ENCODE measurements at places on chromosomes 5 and 9.

DNA sequence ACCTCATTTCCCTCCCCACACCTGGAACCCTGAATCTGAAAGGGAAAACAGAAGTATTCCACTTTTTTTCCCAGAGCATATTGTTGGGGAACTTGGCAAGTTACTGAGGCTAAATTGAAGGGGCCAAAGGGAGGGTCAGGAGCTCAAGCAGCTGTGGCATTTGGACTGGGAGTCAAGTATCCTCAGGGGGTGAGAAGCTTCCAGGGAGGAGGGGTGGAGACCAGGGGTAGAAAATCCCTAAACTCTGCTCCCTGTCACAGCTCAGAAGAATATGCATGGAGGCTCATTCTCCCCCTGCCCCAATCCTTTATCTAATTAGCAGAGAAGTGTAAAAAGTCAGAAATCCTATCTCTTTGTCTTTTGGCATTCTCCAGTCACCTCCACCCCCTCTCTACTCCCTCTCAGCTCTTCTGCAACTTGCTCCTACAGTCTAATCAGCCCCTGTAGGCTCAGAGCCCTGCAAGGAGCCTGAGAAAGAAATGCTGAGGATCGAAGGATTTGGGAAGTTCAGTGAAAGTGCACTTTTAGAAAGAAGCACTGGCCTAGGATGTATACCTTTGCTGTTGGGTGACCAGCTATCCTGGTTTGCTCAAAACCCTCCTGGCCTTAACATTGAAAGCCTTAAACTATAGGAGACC, 5.7 kb upstream of the WNT8A start:
- no peak for DNase-seq

DNA sequence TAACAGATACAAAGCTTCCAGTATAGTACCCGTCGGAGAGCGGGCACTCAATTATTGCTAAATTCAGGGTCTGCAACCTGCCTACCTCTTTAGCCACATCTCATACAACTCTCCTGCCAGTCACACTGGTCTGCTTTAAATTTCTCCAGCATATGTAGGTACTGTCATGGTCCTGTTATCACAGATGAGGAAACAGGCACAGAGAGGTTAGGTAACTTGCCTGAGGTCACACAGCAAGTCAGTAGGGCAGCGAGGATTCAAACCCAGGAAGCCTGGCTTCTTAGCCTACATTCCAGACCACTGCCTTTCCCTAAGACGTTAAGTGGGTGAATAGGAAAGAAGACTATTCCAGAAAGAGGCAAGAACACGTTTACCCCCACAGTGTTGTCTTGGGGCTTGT, 186.0 kb upstream of the NFIB start:
- DNase-seq: no peak

DNA sequence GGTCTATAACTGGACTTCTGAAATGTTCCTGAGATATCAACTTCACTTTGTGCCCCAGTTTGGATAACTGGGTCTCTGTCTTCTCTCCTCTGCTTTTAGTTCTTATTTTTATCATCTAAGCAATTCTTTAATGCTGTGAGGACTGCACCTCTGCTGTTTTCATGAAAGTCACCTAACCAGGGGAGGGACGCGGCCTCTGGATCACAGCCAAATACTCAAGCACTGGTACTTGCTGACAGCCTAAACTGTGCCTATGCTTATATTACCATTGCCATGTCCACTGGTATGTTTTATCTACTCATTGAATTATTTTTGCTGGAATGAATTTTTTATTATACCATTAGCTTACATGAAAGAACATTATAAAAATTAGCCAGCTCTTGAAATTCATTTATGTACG, 674.0 kb downstream of the DMRTA1 start:
- no peak for DNase-seq

DNA sequence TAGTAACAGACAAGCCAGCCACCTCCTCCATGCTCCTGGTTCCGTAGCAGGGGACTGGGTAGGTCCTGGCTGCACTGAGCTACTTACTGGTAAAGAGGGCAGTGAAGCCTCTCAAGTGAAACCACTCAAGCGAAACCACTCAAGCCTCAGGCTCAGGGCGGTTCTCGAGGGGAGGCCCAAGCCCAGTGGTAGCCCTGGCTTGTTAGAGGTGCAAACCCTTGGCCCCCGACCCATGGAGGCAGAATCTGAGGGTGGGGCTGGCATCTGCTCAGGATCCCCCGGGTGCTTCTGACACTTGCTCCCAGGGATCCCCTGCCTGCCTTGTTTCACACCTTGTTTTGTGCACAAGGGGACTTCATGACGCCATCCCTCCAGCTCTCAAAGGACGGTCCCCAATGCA, 76.5 kb upstream of the OLFM1 start:
- no peak for DNase-seq

GRCh38 chr5:88940713-88941112, 57.7 kb upstream of the MEF2C start:
- no peak for DNase-seq

- no peak for DNase-seq
Observed at GRCh38 chr9:109475526-109475925, 22.6 kb downstream of the PTPN3 start.

DNA sequence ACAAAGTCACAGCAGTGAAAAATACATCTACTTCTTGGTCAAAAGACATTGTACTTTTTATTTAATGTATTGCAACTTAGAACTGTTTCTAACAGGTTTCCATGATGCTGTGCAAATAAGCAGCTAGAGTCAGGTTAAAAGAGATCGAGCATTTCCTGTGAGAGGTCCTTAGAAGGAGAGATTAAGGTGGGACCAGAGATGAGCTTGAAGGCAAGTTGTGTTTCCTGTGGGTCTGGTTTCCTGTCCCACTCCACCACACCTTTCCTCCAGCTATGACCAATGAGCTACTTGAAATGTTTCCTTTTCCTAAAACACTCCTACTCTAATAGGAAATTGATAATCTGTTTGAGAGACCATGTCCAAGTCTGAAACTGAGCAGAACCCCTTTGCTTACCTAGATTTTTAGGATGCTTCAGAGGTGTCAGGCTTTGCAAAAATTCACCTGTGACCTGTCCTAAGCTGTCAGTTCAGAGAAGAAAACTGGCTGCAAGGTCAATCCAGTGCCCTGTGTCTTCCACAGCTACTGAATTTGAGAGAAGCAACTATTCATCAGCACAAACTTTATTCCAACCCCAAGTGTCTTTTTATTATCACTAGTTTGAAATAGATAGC, 13.1 kb upstream of the RLN1 start:
- DNase-seq: no peak

GRCh38 chr5:179913461-179913860, 5.8 kb upstream of the TBC1D9B start:
- no peak for DNase-seq

DNA sequence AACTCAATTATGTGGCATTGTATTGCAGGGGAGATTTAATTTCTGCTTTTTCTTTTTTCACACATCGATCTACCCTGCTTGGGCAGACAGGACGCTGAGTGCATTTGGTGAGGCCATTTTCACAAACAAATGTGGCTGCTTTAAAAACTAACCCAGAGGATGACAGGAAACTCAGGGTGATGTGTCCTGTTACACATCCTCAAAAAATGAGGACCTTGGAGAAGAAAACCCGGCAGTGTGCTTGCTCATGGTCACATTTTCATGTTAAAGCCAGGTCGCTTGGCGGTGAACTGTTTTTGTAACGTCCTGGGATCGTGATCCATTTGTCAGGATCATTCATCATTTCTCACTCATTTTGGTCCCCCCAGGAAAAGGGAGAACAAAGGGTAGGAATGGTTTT, 478.3 kb upstream of the ADAMTS16 start:
- no peak for DNase-seq
